Endothelial cell of umbilical vein (primary cell): ENCODE measurements at places on chromosomes 7 and 10. TPM values are rescaled to one million over a fixed set of nuclear protein-coding genes. Genes with fewer than 3 reads are reported as not detected.

The IKZF1 gene
- 0.20 TPM in 1 of 2 replicates, not detected in the other for total RNA-seq

The ADAMTS14 gene
- not detected in 2 replicates for total RNA-seq

The MYL10 gene
- not detected in 2 replicates for total RNA-seq

The PRPF18 gene
- total RNA-seq, result 21.0 and 23.1 TPM in 2 replicates

The BMPER gene
- total RNA-seq, result 0.13 and 0.32 TPM in 2 replicates

The FAM25G gene
- not detected in 2 replicates for total RNA-seq

The NFE2L3 gene
- 28.4 and 40.2 TPM in 2 replicates for total RNA-seq

The TMEM140 gene
- total RNA-seq, result 15.7 and 26.5 TPM in 2 replicates

The TAC1 gene
- total RNA-seq, result not detected in 2 replicates

The NUTM2D gene
- total RNA-seq, result 1.3 and 1.6 TPM in 2 replicates

The TEX47 gene
- total RNA-seq, result not detected in 2 replicates

The PTPRN2 gene
- 0.51 and 0.62 TPM in 2 replicates for total RNA-seq

GRCh38 chr7:123151443-123151842 lies 48.3 kb downstream of the SLC13A1 start:
- DNase-seq, result no peak

- no peak for DNase-seq
These were observed 86.0 kb downstream of the ICA1 start for GRCh38 chr7:8175929-8176369.

- no peak for DNase-seq
These were observed 35.2 kb upstream of the ITPRID1 start for GRCh38 chr7:31478721-31479120.

DNA sequence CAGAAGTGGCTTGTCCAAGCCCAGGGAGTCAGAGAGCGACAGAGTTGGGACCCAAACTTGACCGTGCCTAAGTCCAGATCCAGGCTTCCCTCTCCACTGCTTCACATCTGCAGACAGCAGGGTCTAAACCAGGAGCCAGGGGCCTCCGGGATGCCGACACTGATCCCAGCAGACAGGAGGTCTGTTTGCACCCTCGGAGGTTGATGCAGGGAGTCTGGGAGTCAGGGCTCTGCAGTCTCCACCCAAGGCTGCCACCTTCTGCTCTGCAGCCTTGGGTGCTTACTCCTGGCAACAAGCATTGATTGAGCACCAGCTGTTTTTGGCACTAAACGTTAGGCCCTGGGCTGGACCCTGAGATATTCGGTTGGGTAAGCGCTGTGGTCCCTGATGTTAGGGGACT lies 21.0 kb downstream of the ELFN1 start:
- no peak for DNase-seq

DNA sequence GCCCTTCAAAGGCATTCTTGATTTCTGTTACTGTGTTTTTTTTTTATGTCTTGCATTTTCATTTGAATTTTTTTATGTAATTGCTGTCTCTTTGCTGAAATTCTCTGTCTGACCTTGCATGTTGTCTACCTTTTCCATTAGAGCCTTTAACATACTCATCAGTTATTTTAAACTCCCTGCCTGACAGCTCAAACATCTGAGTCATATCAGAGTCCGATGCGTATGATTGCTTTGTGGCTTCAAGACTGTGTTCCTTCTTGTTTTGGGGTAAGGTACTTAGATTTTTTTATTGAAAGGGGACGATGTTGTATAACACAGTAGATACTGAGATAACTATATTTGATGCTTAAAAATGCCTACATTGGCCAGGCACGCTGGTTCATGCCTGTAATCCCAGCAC lies 9.7 kb upstream of the TARP start:
- no peak for DNase-seq

- DNase-seq, result no peak
These were observed 123.0 kb downstream of the GPR85 start for GRCh38 chr7:112963634-112964033.

DNA sequence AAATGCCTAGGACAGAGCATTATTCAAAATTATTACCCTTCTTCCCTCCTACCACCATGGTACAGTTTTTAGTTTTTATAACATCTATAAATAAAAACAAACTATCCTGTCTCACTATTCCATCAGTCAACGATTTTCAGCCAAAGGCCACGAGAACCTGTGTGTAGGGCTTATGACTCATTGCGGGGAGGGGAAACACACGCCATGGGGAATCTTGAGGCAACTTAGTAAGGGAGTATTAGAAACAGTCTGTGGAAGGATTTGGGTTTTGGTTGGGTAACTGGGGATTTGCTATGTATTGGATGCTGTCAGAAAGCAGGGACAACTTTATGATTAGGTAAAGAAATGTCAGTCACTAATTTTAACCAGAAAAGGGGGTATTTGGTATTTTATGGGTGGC lies 14.7 kb downstream of the GPR141 start:
- DNase-seq, result no peak

DNA sequence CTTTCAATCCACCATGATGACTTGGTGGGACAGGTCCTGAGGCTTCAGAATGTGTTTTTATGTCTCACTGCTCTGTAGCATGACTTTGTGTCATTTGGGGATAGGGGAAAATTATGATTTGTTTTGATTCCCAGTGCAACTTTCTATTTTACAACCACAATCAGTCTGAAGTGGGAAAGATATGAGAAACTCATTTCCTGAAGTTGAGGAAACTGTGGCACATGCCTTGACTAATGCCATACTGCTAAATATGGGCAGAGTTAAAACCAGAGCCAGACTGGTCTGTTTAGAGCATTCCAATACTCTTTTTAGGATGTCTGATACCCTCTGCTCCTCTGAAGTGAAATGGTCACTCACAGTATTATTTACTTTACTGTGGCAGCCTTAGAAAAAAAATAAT lies 307.7 kb downstream of the ADRA2A start:
- no peak for DNase-seq

- peak; percentile 92 for DNase-seq
These were observed 82.7 kb downstream of the CPXM2 start for GRCh38 chr10:123808906-123809305.

- DNase-seq, result no peak
These were observed 5.3 kb upstream of the PILRA start for GRCh38 chr7:100367676-100368613.

DNA sequence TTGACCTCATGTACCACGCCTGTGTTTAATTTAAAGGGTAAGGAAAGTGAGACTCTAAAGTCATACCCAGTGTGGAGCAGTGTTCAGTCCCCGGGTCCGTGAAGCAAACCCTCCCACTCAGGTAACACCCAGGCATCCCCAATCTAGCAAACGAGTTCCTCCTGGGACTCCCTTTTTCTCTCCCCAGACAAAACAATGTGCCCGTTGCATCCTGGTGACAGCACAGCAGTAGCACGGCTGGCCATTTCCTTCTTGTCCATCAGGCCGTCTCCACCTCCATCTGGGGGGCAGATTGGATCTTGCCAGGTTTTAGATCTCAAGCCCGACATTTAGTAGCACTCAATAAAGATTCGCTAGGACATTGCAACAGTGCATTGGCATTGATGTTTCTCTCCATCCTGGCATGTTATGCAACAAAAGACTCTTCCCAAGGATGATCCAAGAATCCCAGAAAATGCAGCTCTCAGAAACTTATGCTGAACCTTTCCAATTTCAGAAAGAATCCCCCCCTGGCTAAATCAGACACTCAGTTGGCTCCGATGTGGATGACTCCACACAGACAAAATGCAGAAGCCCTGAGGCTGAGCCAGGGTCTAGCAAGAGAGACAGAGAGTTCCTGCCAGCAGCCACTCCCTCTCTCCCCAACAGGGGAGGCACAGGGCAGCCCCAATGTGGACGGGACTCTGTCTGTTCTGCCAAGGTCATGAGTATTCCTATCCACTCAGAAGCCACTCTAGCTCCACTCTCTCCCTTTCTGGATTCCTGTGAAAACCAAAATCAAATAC lies 274.5 kb upstream of the MGMT start:
- no peak for DNase-seq

DNA sequence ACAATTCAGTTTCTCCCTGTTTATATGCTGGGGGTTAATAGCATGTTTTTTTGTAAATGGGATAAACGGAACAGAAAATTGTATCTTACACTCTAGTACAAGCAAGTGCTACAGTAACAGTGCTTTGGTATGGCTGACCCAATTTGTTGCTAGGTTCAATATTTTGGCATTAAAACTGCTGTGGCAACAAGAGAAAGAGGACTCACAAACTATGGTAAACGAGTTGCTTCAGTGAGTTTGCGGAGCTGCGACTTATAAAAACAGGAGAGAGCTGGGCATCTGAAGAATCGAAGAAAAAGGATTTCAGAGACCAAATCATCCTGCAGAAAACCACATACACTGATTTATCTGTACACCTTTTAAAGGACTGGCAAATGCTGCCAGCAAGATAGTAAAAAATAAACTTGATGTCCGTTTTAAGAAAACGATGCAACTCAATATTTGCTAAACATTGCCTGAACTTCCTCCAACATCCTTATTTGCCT lies 2.2 kb downstream of the GLUD1 start:
- peak; percentile 52 for DNase-seq

DNA sequence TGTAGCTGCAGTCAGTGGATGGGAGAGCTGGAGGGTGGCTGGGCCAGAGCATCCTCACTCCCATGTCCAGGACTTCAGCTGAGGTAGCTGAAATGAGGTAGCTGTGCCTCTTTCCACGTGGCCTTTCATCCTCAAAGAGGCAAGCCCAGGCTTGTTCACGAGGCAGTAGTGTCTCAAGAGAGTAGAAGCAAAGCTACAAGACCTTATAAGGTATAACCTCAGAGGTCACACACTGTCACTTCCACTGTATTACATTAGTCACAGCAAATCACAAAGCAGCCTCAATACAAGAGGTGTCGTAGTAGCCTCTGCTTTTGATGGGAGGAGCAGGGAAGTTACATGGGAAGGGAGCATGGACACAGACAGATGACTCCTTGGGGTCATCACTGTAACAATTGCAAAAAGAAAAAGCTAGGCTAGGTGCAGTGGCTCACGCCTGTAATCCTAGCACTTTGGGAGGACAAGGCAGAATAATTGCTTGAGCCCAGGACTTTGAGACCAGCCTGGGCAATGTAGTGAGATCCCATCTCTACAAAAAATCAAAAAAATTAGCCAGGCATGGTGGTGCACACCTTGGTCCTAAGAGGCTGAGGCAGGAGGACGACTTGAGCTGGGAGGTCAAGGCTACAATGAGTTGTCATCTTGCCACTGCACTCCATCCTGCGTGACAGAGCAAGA lies 97.5 kb downstream of the SKIDA1 start:
- DNase-seq, result no peak

DNA sequence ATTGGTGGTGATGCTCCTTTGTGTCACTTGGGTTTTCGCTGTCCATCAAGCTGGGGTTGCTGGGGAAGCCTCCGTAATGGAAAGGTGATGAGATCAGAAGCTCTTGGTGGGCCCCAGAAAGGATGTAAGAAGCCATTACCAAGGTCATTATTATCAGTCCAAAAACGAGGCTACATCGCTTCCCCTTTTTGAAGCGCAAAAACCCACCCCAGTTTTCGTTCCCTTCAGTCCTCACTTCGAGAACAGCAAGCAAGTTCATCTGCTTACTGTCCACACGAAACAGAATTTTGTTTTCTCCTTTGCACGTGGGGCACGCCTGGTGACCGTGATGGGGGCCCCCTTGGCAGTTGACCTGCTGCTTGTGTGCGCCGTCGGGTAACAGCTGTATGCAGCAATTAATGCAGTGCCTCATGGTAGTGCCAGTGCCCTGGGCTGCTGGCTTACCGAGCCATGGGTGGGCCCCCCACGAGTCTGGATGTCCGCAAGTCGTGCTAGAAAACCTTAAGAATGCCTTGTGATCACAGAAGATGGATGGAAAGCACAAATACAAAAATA lies 47.5 kb downstream of the CHST15 start:
- no peak for DNase-seq

- peak; percentile 51 for DNase-seq
These were observed 54.5 kb downstream of the COL1A2 start for GRCh38 chr7:94449151-94449725.

- DNase-seq, result no peak
These were observed 6.8 kb downstream of the PON1 start for GRCh38 chr7:95317546-95317945.

DNA sequence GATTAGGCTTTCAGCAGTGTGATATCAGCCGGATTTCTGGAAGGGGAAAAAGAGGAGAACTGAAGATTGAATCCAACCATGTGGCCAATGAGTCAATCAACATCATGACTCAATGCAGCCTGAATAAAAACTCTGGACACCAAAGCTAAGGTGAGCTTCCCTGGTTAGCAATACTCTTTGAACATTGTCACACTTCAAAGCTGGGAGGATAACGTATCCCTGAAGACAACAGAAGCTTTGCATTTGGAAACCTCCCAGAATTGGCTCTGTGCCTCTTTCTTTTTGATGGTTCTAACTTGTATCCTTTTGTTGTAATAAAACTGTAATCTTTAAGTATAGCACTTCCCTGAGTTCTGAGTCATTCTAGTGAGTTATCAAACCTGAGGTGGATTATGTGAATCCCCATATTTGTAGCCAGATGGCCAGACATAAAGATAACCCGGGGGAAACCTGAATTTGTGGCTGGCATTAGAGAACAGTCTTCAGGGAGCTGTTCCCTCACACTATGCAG lies 284.4 kb downstream of the IPMK start:
- no peak for DNase-seq

DNA sequence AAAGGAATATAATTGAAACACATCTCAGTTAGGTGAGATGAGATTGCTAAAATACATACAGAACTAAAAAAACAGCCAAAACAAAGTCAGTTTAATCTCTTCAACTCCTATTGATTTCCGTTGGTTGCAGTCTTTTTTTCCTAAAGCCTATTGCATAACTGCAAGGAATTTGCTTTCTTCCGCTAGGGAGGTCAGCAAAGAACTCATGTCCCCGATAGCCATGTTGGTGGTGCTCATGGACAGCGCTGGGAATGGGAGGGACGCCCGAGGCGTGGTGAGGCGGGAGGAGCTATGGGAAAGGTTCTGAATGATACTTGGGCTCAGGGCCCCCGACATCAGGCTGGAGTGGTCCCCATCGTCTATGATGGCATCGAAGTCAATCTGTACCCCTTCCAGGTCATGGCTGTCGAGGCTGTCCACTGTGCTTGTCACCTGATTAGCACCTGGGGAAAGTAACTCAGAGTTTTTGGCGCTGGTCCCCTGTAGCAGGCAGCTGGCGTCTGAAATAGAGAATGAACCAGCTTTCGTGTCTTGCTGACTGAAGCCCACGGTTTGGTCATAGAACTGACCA lies 261.4 kb upstream of the INHBA start:
- DNase-seq, result no peak

DNA sequence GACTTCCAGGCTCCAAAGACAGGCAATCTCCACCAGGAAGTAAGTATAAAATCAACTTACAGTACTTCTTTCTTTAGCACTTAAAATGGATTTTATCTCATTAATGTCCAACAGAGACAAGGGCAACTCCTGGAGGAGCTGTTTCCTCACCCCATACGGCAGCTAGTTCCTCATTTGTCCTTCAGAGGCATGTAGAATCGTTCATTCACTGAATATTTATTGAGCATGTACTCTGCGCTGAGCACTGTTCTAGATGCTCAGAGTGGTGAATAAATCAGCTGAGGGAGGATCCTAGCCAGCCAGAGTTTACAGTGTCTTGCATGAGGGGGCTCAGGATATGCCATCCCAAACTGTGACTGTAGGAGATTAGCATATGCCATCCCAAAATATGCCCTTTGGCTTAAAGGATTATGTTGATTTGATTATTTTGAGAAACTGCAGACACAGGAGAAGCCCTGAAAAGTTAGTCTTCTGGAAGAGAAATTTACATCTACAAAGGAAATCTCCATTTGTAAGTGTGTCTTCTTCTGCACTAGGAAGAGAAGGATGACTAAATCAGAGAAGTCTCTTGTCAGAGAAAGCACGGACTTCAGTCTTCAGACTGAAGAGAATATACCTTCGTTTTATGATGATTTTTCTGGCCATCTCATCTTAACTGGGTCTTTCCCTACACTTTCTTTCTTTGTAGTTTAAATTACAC lies 66.9 kb downstream of the BAMBI start:
- no peak for DNase-seq
